ENCODE measurements at places on chromosomes 2 and 18.

- no peak for DNase-seq
These were observed 72.3 kb upstream of the CPO start for GRCh38 chr2:206867006-206867405.

DNA sequence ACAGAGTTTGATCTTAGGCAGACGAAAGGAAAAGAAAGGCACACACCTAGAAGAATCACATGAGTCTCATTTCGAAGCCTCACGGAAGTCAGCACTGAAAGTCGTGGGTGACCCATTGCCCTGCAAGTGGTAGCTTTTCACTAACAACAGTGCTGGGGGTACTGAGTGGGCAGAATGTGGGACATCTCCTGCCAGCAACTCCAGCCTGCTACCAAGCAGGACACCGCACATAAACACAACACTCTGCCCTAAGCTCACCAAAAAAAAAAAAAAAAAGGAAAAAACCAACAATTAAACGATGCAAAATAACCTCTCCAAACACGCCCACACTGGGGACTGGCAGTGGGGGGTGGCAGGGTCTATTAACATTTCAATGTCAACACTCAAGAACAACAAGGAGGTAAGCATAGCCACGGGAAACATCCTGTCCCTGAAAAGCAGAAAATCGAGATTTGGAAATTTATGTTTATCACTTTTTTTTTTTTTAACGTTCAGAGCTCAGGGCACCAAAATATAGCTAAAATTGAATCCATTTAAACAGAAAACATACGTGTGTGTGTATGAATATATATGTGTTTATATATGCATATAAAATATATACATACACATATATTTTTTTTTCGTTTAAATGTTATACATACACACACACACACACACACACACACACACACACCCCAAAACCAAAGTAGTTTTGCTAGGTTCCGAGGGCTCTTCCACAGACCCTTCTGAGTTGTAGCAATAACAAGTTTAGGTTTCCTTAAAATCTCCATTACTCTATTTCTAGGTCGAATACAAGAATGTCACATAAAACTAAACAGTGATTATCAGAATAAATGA is 2.2 kb downstream of the INO80D start:
- no peak for DNase-seq

DNA sequence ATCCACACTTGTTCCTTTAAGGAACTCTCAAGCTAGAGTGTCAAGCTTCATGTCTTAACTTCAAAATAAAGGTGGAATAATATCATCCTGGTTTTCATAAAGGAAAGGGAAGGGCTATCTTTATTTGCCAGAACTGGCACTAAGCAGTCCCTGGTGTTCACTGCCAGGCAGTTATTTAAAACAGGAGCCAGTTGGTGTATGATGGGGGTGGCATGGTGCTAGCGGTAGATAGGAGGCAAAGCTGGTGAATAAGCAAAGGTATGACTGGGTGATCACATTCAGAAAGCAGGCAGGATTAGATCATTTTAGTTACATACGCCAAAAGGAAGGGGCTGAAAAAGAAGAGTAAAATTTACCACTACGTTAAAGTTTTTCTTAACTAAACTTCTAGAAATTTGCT is 776.3 kb downstream of the BCL11A start:
- DNase-seq = no peak

GRCh38 chr2:167506395-167506794 is 618.1 kb downstream of the XIRP2 start:
- no peak for DNase-seq

DNA sequence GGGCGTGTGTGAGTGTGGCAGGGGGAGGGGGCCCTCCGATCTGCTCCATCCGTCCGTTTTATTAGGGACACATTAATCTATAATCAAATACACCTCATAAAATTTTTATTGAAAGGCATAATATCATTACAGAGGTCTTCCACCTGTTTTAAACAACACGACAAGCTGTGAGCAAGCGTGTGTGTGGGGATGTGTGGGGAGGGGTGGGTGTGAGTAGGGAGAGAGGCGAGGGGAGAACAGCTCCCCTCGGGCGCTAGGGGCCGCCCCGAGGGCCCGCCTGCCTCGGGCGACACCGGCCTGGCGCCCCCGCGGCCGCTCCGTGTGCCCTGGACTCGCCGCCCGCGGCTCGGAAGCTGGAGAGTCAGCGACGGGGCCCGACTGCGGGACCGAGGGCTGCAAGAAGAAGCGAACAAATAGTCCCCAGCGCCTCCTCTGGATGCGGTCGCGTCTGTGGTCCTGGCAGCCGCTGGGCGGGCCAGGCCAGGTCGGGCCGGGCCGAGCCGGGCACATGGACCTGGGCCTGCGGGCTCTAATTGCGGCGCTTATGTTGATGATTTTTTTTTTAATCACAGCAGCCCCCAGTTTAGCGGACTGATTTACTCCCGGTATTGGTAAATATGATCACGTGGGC is 352 bp upstream of the HOXD9 start:
- no peak for DNase-seq

DNA sequence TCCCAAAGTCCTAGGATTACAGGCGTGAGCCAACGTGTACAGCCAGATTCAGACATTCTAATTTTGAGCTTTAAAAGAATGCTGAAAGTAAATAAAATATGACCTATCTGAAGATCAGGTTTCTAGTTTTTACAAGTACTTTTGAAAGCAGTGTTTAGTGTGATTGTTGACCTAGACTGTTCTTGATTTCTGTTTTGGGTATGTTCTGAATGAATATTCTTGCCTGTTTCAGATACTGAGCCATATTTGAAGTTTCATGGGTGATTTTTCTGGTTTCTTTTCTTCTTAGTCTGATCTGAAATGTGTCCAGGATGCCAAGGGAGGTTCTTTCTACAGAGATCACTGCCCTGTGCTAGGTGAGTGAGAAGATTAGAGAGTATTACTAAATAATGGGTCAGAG is 37.2 kb downstream of the MIB1 start:
- no peak for DNase-seq

- DNase-seq = no peak
These were observed 12.7 kb upstream of the SCN1A start for GRCh38 chr2:166140475-166140874.

DNA sequence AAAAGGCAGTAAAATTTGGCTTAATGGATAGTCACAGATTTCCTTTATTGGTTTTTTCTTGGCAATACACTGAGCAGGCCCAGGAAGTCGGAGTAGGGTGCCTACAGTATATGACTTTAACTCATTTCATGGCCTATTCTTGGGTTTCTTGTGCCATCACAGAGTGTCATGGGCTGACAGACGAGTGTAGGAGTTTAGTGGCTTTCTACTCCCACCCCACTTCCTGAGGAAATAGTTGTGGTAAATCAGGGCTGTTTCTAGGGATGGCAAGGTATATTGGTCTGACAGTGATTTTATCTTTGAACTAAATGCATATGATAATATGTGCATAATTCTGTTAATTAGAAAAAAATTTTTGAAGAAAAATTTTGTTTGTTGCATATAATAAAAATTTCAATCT is 100.1 kb downstream of the PLCL1 start:
- no peak for DNase-seq

- no peak for DNase-seq
These were observed 194.8 kb downstream of the ZNF804A start for GRCh38 chr2:184793176-184793575.

DNA sequence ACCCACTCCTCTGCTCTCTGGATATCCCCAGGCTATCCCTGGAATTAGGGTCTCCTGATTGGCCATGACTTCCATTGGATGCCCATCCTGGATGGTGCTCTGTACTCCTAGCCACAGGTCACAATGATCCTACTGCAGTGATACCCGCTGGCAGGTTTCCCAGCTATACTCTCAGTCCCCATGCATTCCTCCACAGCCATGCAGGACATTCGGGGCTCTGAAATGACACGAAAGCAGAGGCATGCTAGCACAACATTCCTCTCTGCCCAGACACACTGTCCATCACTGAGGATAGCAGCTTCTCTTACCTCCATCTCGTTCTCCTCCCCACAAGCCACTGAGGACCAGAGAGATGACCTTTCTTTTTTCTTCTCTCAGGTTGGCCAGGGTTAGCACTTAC is 51.7 kb upstream of the SPATS2L start:
- no peak for DNase-seq

- DNase-seq = no peak
These were observed 260.5 kb downstream of the CELF4 start for GRCh38 chr18:37305066-37305465.

- DNase-seq = no peak
These were observed 33.9 kb downstream of the ZNF516 start for GRCh38 chr18:76461148-76461547.

GRCh38 chr2:15660491-15661294 is 69.0 kb downstream of the DDX1 start:
- no peak for DNase-seq

DNA sequence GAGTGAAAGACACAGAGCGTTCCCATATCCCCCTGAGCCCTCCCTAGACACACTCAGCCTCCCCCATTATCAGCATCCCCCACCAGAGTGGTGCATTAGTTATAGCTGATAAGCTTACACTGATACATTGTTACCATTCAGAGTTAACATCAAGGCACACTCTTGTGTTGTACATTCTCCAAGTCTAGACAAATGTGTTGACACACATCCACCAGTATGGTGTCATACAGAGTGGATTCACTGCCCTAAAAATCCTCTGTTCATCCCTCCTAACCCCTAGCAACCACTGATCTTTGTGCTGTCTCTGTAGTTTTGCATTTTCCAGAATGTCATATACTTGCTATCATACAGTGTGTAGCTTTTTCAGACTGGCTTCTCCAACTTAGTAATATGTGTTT is 78.0 kb upstream of the RPL31 start:
- DNase-seq = no peak

GRCh38 chr18:63514326-63514725 is 27.8 kb upstream of the SERPINB12 start:
- no peak for DNase-seq

DNA sequence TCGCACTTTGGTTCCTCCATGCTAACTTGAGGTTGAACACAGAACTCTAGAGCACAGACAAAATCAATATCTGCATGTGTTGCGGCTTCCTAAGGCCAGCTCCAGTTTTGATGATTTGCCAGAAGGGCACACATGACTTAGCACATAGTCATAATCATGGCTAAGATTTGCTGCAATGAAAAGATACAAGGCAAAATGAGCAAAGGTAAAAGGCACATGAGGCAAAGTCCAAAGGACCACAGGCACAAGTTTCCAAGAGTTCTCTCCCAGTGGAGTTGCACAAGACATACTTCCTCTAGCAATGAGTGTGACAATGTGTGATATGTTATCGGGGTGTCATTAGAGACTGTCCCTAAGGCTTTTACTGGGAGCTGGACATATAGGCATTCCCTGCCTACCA is 24.2 kb upstream of the CXXC1 start:
- no peak for DNase-seq

DNA sequence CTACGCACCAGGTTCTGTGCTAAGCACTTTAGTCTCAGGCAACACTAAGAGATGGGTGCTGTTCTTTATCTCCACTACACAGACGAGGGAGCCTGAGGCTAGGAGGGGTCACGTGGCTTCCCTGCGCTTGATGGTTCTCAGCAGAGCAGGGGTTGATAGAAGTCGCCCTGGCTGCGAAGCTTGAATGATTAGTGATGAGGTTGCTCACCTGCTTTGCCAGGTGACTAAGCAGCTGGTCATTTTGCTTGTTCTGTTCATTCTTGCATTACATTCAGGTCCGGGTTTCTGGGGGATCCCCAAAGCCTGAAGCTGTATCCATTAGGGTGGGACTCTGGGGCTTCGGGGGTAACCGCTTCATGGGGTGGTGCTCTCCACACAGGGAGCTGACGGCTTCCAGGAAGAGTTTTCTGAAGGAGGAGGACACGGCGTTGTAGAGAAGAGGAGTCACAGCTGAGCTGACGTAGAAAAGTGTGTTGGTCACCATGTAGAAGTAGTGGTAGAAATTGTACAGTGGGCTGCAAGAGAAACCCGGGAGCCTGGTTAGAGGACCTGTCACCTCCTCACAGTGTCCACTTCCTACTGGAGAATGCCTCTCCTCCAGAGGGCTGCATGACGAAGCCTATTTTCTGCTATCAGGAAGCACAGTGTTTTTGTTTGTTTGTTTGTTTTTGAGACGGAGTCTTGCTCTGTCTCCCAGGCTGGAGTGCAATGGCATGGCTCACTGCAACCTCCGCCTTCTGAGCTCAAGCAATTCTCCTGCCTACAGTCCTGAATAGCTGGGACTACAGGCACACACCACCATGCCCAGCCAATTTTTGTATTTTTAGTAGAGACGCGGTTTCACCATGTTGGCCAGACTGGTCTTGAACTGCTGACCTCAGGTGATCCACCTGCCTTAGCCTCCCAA is 11.5 kb downstream of the NTSR2 start:
- DNase-seq = no peak

DNA sequence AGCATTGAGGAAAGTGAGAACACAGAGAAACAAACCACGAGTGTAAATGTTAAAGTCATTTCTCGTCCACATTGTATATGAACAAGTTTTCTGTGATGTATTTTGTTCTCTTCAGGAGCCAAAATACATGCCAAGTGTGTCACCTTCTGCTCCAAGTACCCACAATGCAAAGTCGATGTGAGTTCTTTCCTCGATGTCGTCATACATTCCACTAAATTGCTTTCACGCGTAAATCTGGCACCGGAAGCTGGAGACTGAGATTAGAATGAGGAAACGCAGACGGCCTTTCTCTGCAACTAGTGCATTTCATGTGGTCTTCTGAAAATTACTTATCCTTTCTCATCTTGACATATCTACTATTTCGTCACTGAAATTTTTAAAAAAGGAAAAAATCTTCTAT is 118.5 kb upstream of the SALL3 start:
- DNase-seq = no peak

- no peak for DNase-seq
These were observed 81.7 kb downstream of the MGAT5 start for GRCh38 chr2:134335601-134336000.

GRCh38 chr2:151918308-151918707 is 90.1 kb upstream of the ARL5A start:
- DNase-seq = no peak

GRCh38 chr2:196601430-196602306 is 37.8 kb upstream of the CCDC150 start:
- no peak for DNase-seq
